Type B pancreatic cell (in vitro differentiated cells): ENCODE measurements at places on chromosomes 4 and X.

GRCh38 chr4:147463065-147463464, 17.8 kb upstream of the EDNRA start:
- no peak for DNase-seq

- no peak for DNase-seq
Measured at GRCh38 chrX:148380650-148381561, 119.5 kb upstream of the AFF2 start.

GRCh38 chr4:86910820-86911684, 18.8 kb upstream of the C4orf36 start:
- no peak for DNase-seq

DNA sequence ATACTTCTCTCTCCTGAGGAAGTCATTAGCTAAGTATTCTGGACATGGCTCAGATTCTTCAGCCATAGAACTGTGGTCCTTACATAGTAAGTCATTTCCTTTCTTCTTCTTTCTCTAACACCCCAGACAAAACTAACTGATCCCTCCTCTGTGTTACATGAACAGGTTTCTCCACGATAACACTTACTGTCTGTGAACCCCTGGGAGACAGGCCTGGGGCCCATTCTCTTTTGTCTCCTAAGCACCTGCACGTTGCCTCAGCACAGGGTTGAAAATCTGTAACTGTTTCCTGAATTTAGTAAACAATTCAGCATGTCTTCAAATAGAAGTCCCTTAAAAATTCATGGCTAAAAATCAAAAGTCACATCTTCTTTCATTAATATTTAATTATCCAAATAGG, 24.7 kb downstream of the APBB2 start:
- DNase-seq, result no peak

DNA sequence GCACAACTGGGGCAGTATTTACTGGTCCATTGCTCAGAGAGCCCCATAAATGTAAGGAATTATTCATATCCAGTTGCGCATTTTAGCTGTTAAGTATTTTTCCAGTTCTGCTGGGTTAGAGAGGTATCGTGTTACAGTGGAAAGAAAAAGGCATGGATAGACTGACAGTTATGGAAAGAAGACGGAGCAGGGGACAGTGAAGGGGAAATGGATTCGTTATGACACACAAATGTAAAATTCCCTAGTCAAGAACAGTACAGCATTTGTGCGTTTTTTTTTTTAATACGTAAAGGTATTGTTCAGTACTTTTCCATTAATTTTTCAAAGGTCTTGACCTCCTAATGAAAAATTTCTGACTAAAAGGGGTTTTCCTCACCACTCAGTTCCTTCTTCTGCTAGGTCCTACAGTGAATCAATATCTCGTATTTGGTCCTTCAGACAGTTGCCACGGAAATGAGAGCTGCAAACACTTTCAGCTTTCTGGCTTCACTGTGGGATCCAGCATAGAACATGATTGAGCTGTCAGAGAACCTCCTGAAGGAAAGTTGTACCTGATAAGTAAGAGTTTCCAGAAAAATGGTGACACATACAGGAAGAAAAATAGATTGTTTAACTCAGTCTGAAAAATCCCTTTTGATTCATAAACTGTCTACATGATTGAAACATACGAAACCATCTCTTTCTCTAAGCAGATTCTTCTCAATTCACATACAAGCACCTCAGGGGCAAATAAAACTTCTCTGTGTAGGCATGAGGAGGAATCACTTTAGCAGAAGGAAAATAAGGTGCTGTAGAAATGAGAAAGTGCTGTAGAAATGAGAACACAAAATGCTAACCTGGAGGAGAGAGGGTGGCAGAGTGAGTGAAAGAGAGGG, 21.8 kb upstream of the BBS12 start:
- no peak for DNase-seq

- DNase-seq, result no peak
Measured at GRCh38 chr4:181949704-181950312, 293.4 kb upstream of the TENM3 start.

- no peak for DNase-seq
Measured at GRCh38 chr4:38279650-38280322, 319.6 kb downstream of the PTTG2 start.

GRCh38 chr4:183599690-183600089, 59.3 kb downstream of the RWDD4 start:
- DNase-seq, result no peak

DNA sequence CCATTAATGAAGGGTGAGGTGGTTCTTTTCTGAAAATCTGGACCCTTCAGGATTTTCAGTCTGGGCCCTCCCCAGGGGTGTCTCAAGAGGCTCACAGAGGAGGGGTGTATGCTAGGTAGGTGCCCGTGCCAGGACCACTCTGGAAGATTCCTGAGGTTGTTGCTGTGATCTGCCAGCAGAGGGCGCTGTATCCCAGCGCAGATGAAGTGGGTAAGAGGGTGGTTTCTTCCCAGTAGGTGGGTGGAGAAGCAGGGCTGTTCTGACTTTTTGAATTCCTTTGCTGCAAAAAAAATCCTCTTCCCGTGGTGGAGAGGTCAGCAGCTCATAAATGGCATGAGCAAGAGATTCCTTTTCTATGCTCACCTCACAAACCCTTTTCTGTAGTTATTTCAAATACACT, 51.1 kb downstream of the SCML1 start:
- no peak for DNase-seq

DNA sequence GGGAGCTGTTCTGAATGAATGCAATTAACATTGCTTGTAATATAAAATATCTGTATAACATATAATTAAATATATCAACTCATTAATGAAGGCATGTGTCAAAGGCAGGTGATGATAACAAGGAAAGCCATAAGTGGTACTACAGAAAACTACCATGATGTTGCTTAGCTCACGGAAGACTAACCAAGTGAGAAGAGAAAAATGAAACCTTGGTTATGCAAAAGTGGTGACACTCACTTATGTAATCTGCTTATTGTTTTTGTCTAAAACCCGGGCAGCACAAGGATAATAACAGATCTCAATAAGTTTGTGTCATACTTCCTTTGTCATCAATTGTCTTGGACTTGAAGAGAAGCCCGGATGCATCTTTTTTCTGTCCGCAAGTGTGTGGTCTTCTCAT, 156.4 kb downstream of the HS6ST2 start:
- no peak for DNase-seq

DNA sequence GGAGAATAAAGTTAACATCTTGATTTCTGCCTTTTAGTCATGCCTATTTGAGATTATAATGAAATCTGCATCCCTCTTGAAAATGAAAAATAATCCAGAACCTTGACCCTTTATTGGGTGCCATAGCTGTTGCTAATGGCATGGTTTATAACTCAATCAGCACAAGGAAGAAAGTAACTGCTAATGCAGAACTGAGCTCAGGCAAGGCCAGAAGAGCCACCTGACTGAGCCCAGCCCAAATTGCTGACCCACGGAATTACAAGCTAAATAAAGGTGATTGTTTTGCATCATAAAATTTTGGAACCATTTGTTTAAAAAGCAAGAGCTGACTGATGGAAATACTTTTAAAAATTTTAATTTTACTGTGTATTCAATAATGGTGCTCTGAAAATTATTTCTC, 76.4 kb upstream of the TBL1X start:
- DNase-seq, result no peak

DNA sequence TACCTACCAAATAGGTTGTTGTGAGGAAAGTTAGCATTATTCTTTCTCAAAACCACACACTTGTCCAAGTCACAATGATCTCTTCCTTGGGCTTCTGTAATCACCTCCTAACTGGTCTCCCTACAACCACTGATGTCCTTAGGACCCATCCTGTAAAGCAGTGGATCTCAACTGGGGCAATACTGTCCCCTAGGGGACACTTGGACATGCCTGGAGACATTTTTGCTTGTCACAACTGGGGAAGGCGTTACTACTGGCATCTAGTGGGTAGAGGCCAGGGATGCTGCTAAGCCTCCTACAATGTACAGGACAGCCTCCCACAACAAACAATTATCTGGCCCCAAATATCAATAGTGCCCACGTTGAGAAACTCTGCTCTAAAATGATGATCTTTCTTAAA, 118.7 kb upstream of the AP1S2 start:
- no peak for DNase-seq

DNA sequence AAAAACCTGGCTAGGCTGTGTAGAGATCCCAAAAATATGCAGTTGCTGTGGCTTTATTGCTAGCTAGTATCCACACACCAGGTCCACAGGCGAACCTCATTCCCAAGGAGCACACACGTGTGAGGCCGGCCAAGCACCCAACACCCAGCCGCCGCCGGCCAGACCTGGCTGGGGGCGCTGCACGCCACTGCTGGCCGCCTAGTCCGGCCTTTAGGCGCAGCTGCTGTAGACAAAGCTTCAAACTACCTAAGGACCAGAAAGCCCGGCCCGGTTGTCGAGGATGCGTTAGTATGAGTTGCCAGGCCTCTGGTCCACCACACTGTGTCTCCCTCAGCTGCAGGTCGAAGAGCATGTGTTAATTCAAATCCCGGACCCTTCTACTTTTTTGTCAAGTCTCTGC, 3.1 kb downstream of the POU3F4 start:
- no peak for DNase-seq

- no peak for DNase-seq
Measured at GRCh38 chr4:89196056-89196674, 84.8 kb downstream of the TIGD2 start.

DNA sequence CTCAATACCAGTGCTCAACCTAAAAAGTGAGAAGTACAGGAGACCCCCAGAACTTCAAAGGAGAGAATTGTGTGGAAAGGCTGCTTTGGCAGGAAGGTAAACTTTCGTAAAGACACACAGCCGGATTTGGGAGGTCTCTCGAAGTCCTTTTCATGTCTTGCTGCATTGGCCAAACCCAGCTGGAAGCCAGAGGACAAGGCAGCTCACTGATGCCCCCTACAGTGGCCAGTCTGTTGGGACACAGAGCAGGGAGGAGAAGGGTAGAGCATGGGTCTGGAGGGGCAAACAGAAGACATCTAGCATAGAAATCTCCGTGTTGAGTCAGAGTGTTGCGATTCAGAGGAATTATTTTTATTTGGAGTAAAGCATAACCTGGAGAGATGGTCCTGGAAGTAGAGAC, 198.9 kb downstream of the ANK2 start:
- no peak for DNase-seq

- DNase-seq, result no peak
Measured at GRCh38 chr4:173226401-173226888, 57.8 kb downstream of the GALNT7 start.

DNA sequence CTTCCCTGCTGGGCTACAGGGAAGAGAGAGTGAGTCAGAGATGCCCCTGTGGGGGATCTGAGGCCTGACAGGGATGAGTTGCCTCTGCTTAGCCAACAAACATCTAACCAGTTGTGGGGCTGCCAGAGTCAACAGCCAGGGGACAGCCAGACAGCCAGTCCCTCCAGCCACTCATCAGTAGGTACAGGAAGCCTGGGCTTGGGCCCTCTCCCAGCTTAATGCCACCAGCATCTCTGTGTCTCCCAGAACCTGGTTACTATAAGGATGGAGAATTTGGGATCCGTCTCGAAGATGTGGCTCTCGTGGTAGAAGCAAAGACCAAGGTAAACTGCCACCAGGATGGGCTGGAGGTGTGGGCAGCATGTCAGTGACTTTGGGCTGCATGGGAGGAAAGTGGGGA, 17.3 kb upstream of the SASH3 start:
- DNase-seq, result no peak

- DNase-seq, result no peak
Measured at GRCh38 chr4:71882113-71882841, 98.4 kb upstream of the GC start.

- DNase-seq, result no peak
Measured at GRCh38 chr4:186003746-186004145, 65.2 kb upstream of the TLR3 start.

DNA sequence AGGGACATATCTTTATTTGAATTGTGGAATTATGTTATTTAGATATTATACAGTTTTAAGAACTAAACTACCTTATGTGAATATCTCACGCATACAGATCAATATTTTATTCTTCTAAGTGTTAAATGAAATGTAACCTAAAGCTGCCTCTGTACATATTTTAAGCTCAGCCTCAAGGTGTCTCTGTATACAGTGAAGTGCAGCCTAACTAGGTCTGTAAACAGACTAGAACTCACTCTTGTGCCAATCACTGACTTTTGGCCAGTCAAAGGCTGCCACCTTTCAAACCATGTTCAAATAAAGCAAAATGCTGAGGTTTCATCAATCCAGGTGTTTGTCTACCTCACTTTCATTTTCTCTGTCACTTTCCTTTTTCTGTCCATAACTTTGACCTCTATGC, 1074.5 kb upstream of the PRKX start:
- no peak for DNase-seq

DNA sequence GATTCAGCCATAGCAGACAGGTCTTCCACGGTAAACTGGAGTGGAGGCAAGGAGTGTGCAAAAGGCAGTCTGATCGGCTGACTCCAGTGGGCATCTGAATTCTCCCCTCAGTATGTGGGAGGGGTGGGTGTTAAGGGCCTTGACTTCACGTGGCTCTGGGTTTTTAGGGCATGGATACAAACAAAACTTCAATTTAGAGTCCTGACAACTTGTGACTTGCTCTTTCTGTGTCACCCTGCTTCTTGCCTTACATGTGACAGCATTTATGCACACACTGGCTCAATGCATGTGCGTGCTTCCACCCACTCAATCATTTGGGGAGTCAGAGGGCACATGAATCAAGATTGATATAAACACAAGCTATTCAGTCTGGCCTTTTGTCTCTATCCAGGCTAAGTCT, 17.5 kb downstream of the PLP1 start:
- DNase-seq, result no peak

- no peak for DNase-seq
Measured at GRCh38 chr4:101914761-101915160, 124.2 kb downstream of the BANK1 start.

- no peak for DNase-seq
Measured at GRCh38 chrX:25156323-25156722, 140.6 kb upstream of the ARX start.

GRCh38 chrX:40088299-40088625, 9.5 kb downstream of the BCOR start:
- DNase-seq, result no peak

- DNase-seq, result no peak
Measured at GRCh38 chrX:47129899-47130358, 14.6 kb downstream of the NDUFB11 start.

DNA sequence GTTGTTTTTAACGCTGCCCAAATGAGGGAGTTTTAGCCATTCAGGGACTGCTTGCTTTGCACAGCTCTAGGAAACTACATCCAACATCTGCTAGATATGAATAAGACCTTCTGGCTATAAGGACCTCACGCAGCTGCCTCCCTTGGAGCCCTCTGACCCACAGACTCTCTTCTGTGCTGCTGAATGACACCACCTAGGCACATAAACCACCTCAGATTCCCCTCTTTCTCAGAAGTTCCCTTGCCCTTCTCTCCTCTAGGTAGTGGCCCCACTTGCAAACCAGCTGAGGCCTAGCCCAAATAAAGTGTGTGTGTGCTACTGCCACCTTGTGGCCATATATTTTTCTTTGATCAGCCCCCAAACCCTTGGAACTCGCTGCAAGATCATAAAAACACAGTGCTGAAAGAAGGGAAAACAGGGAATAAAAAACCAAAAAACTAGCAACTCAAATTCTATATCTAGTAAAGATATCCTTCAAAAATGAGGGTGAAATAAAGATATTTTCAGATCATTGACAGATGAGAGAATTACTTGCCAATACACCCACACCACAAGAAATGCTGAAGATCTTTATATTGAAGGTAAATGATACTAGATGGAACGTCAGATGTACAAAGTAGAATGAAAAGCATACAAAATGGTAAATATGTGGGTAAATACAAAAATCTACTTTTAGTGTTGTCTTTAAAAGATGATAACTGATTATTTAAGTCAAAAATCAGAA, 265.9 kb downstream of the ADAMTS3 start:
- DNase-seq, result no peak
